ENCODE measurements at places on chromosomes 5 and 9. TPM values are rescaled to one million over a fixed set of nuclear protein-coding genes. Genes with fewer than 3 reads are reported as not detected.

GRCh38 chr9:89825669-89826068 is 220.9 kb downstream of the GADD45G start:
- DNase-seq, result no peak

The FOXD4 gene
- not detected for total RNA-seq

- DNase-seq, result no peak
These were observed 152.5 kb upstream of the ZNF366 start for GRCh38 chr5:72659726-72660125.

The NPDC1 gene
- 2.8 TPM for total RNA-seq

GRCh38 chr9:111838439-111838838 is 43.7 kb upstream of the SHOC1 start:
- no peak for DNase-seq

The FGFR4 gene
- 0.90 TPM for total RNA-seq

All from IMR-90 (cell line).